ENCODE measurements at places on chromosomes 2 and 18.

DNA sequence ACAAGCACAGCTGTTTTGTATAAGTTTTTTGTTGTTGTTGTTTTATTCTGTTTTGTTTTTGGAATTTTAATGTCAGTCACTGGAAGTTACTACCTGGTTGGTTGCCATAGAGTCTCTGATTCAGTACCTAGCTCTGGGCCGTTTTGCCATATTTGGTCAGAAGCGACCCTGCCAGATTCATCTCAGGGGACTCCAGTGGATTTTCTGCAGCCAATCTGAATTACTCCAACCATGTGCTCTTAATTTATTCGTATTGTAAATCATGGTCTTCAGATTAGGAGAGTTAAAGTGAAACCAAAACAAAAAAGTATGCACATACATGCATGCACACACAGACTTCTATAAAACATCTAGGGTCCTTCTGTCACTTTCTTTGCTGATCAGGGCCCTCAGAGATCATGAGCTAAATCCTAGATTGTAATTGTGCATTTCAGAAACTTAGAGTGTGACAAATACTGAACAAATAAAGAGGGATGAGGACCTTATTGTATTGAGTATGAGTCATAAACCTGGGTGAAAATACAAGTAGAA is 317.4 kb upstream of the UBE2E3 start:
- no peak for DNase-seq

- no peak for DNase-seq
Observed at GRCh38 chr2:193527146-193527545, 1332.4 kb upstream of the TMEFF2 start.

DNA sequence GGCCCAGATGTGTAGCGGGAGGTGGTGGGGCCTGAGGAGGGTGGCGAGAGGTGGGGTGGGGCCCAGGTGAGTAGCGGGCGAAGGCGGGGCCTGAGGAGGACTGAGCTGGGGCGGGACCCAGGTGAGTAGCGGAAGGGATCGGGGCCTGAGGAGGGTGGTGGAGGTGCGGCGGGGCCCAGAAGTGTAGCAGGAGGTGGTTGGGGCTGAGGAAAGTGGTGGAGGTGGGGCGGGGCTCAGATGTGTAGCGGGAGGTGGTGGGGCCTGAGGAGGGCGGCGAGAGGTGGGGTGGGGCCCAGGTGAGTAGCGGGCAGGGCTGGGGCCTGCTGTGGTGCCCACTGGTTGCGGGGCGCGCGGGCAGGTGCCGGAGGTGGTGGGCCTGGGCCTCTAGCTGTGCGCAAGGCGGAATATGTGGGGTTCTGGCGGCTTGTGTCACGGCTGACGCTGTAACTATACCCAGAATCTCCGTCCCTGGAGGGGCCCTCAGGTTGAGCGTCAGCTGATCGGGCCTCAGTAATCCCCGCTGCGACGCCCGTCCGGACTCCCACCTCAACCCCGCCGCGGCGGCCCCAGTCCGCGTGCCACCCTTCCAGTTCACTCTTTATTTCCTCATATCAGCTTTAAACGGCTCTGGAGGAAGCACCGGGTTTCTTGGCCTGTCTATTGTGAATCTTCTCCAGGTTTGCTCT is 866 bp upstream of the SF3B6 start:
- DNase-seq: no peak

GRCh38 chr2:127627740-127628571 is 18.0 kb upstream of the GPR17 start:
- DNase-seq: no peak

DNA sequence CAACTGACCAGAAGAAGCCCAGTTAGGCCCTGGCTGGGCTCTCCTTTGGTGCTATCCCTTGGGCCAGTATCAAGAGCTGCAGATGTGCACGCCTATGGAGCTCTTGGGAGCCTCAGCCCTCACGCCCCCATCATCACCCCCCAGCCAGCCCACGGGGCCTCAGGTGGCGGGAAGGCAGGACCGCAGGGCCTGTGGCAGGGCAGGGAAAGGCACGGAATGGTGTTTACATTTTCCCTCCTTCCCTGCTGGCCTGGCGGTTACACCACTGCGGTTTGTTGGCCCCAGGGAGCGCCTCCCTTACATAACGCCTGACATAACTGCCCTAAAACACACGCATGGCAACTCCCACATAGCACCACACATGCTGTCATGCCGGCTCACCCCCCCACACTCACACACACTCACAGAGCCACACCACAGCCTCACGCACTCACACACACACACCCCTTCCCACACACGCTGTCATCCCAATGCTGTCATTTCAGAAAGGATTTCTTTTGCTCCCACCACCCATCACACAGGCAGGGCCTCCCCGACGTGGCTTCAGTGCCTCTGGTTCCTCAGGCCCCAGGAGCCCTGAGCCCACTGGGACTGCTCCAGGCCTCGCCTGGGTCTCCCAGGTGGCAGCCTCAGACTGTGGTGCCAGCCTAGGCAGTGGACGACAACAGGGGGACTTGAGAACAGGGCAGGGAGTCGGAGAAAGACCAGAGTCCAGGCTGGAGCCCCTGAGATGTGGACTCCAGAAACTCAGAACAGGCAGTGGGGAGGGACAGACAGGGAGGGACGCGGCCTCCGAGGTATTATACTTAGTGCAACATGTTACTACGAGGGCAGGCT is 15.7 kb downstream of the ZFP36L2 start:
- DNase-seq: no peak

DNA sequence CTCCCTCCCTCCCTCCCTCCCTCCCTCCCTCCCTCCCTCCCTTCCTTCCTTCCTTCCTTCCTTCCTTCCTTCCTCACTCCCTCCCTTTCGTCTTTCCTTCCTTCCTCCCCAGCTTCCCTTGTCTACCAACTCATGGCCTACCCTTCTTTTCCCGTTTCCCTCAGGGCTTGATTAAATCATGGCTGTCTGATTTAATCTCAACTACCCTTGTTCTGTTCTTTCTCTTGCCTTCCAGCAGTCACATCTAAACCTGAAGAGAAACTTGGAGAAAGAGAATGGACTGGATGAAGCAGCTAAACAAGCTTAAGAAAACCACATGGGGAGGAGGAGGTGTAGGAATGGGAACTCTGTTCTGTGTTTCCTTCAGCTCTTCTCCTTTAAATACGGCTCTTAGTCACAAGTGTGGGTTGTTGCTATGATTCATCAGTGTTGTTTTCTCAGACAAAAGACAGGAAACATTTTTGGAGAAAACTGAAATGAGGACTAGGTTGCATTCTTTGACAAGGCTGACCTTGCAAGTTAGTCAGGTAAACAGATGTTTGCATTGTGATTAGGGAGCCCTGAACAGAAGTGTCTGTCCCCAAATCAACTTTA is 177.9 kb downstream of the LRRTM1 start:
- no peak for DNase-seq

DNA sequence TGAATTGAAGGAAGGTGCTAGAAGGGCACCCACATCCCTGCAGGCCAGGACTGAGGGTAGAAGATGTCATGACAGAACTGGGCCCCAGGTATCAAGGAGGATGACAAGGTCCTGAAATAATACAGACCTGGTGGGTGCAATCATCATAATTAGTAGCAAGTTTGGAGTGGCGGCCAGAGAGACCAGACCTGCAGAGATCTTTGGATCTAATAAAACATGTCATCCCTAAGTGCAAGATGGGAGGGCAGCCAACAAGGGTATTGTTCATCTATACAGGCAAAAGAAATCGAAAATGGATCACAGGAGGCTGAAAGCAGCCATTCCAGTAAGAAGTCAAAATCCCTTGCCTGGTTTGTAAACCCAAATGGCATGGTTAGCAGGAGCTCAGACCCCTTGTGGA is 111.3 kb upstream of the BOD1L2 start:
- no peak for DNase-seq

DNA sequence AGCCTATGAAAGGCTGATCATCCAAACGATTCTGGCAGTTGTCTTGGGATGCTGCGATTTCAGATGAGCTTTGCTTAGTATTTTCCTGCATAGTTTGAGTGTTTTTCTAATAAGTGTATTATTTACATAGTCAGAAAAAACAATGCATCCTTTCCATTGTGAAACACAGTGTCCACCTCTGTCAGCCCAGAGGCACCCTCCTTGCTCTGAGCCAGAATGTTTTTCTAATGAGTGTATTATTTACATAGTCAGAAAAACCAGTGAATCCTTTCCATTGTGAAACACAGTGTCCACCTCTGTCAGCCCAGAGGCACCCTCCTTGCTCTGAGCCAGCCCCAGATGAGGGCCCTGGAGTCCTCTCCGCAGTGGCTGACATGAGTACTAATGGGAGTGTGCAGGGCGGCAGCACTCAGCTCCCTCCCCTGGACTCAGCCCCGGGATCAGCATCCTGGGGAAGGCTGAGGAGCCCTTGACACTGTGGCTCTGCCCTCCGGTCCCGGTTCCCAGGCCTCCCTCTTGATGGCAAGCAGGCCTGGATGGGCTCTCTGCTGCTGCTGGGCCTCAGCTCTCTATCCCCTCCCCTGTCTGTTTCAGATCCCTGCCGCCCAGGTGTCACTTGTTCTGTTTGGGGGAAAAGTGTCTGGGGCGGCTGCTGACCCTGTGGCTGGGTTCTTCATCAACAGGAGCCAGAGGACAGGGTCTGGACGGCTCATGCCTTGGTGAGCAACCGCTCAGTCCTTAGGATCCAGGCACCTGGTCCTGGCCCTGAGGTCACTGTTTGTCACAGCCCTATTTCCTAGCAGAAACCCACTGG is 5.9 kb downstream of the MFSD2B start:
- no peak for DNase-seq

Data from stimulated activated CD8-positive, alpha-beta memory T cell treated with anti-CD3 and anti-CD28 coated beads, Interleukin-2, amount 100 ng/mL, for 1 hour (primary cell).